ENCODE measurements at places on chromosomes 6 and 20.
A peak's percentile ranks its signal among the peaks of the same experiment; 100 is the strongest.

GRCh38 chr6:114063956-114064355 is 93.0 kb upstream of the HDAC2 start:
- no peak for DNase-seq

DNA sequence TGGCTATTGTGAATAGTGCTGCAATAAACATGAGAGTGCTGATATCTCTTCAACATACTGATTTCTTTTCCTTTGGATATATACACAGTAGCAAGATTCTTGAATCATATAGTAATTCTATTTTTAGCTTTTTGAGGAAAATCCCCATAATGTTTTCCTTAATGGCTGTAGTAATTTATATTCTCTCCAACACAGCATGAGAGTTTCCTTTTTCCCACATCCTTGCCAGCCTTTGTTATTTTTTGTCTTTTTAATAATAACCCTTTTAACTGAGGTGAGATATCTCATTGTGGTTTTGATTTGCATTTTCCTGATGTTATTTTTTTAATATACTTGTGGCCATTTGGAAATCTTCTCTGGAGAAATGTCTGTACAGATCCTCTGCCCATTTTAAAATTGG is 132.6 kb downstream of the PRL start:
- no peak for DNase-seq

- DNase-seq = no peak
These were observed 2.0 kb upstream of the MYLIP start for GRCh38 chr6:16126861-16127260.

DNA sequence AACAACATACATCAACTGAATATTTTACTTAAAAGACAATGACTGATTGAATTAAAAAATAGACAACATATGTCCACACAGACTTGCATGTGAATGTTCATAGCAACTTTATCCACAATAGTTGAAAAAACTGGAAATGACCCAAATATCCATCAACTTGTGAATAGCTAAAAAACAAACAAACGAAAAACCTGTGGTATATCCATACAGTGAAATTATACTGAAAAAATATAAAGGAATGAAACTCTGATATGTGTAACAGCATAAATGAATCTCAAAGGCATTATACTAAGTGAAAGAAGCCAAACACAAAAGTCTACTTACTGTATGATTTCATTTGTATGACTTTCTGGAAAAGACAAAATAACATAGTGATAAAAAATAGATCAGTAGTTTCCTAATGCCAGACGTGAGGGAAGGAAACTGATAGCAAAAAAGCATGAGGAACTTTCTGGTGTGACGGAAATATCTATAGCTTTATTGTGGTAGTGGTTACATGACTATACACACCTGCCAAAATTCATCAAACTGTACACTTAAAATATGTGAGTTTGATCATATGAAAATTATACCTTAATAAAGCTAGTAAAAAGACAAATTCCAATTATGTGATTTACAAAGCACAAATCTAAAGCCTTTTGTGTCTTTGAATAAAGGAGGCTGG is 123.2 kb downstream of the BACH2 start:
- DNase-seq = peak; percentile 20

- DNase-seq = no peak
These were observed 7.1 kb downstream of the RREB1 start for GRCh38 chr6:7114744-7115458.

GRCh38 chr6:7106752-7107577 is 796 bp upstream of the RREB1 start:
- DNase-seq = no peak

DNA sequence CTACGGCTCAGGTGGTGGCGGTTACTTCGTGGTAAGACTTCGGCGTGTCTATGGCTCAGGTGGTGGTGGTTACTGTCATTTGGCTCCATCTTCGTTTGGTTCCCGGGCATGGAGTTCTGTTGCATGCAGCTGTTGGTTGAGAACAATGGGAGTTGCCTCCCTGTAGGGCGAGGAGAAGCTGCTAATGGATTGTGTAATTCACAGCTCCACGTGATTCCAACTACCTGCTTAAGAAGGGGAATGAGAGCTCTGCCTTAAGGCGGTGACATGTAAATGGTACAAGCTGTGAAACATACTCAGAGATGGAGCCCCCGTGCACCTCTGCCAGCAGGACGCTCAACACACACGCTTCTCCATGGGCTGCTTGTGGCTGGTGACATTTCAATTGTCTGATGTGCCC is 12.4 kb upstream of the DACT2 start:
- DNase-seq = no peak

GRCh38 chr20:33526769-33527168 is 36.9 kb downstream of the CBFA2T2 start:
- no peak for DNase-seq
